ENCODE measurements at places on chromosomes 2 and 18. TPM values are rescaled to one million over a fixed set of nuclear protein-coding genes. Genes with fewer than 3 reads are reported as not detected.

Gene IL36B
- not detected for total RNA-seq

Gene STPG4
- 0.07 TPM for total RNA-seq

Gene EPB41L3
- total RNA-seq = 0.63 TPM

Gene GAL3ST2
- not detected for total RNA-seq

DNA sequence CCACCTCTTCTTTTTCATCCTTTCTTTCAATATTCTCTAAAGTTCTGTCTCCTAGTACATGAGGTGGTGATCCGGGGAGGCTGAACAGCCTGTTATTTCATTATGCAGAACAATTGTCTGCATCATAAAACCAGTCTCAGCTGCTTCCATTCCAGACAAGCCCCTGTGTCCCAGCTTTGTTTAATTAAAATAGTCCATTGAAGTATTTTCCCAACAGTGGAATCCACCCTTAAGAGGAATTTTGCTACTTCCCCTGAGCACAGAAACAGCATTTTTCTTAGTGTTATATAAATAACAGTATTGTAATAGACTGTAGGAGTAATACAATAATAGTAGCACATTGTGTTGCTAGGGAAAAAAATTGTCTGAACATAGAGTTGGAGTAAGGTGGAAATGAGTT lies 395.4 kb upstream of the TCF4 start:
- no peak for DNase-seq

- DNase-seq = peak; percentile 22
Observed at GRCh38 chr2:182716650-182716979, 558 bp downstream of the DNAJC10 start.

Measured in foreskin keratinocyte (primary cell).